ENCODE measurements at places on chromosomes 3 and 15.

GRCh38 chr15:50872832-50873426 lies 35.6 kb upstream of the AP4E1 start:
- DNase-seq = no peak

DNA sequence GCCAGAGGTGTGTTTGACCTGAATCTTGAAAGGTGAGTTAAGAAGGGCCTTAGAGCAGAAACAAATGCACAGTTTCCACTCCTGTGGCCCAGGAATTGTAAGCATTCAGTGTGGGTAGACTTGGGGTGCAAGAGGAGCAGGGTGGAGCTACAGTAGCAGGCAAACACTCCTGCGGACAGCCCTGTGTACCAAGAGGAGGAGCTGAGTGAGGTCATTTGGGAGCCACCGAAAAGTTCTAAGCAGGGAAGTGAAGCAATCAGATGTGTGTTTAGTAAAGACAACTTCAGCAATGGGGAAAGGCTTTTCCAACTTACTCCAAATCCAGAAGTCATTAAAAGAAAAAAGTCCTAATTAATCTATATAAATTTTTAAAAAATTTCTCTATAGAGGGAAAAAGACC lies 99.3 kb downstream of the ARHGEF26 start:
- no peak for DNase-seq

- DNase-seq = no peak
Measured at GRCh38 chr15:60831540-60831939, 352.6 kb upstream of the ICE2 start.

DNA sequence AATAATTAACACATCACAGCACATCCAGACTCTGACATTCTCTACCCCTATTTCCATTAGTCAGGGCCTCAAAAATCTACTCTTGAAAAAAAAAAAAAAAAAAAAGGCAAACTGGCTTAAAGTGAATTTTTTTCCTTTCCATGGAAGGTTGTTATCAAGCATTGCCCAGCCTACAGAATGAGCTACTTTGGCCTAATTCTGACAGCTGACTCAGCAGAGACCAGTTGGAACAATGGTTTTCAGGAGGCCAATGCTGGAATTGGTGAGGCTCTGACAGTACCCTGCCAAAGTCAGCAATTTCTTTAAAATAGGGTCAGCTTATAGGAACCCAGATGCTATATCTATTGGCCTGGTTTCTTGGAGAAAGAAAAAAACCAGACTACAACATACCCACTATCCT lies 454.7 kb downstream of the MAGI1 start:
- DNase-seq = no peak

- DNase-seq = peak; percentile 3
Measured at GRCh38 chr3:192063570-192063969, 602.6 kb downstream of the PYDC2 start.

DNA sequence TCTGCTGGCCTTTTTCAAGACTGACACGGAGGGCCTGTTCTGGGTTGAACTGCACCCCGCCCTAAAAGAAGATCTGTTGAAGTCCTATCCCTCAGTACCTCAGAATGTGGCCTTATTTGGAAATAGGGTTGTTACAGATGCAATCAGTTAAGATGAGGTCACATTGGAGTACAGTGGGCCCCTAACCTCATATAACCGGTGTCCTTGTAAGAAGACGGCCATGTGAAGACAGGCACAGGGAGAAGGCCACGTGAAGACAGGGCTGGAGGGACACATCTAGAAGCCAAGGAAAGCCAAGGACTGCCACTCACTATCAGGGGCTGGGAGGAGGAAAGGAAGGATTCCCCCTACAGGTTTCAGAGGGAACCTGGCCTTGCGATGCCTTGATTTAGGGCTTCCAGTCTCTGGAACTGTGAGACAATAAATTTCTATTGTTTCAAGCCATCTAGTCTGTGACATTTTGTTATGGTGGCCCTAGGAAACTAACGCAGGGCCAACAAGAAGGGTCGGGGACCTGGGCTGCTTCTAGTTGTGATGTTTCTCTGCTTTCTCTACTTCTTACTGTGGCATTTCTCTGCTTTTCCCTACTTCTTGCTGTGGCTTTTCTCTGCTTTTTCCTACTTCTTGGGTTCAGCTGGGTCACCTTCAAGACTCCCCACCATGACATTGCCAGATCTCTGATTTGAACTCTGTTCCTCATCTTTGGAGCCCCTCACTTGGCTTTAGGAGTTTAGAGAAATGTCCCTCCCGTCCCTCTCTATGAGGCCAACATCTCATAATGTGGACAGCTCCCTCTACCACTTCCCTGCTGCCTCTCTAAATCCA lies 4.8 kb upstream of the CCDC174 start:
- DNase-seq = no peak

- DNase-seq = no peak
Measured at GRCh38 chr3:125045194-125045593, 10.6 kb downstream of the HEG1 start.

GRCh38 chr3:68878322-68878721 lies 54.0 kb downstream of the TAFA4 start:
- peak; percentile 37 for DNase-seq

DNA sequence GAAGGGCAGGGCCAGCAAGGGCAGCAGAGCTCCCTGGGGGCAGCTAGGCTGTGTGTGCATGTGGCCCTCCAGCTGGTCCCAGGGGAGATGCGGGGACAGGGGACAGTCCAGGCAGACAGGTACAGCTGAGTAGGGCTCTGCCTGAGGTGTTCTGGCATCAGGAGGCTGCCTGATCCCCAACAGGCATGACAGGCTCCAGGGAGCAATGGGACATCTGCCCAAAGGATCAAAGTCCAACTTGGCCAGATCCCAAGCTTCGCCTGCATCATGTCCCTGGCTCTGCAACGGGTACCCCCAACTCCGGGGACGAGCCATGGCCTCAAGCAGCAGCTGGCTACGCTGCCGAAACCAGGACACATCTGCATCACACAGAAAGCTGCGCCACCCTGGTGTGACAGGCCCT lies 21.8 kb downstream of the ATRIP start:
- no peak for DNase-seq

DNA sequence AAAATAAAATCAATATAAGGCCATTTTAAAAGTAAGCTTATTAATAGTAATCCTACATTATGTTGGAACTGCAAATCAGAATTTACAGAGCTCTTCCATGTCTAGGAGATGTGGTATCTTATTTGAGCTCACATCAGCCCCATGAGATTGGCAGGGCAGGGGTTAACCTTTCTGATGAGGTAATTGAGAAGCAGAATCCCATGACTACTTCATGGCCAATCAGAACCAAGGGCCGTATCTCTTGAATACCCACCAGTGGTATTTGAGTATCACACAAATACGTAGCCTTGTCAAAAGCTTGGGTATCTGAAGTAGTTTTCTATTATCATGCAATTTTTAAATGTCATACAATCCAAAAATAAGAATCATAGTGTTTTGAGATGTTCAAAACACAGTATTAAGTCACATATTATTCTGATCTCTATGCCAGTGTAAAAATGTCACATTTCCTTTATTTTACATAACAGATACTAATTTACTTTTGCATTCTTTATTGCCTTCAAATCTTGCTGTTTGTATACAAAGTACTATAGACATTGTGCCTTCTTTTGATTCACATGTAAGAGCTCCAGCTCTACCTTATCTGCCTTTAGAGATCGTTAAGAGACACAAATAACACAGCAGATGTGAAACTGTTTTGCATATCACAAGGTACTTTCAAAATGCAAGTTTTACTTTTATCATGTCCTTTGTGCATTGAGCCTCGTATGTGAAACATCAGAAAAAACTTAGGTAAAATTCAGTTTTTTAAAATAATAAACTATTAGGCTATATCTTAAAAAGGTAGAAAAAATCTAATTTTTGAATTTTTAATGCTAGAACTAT lies 251.7 kb upstream of the GOLGA6L4 start:
- no peak for DNase-seq

GRCh38 chr15:83379579-83379959 lies 67.6 kb upstream of the SH3GL3 start:
- DNase-seq = no peak

- no peak for DNase-seq
Measured at GRCh38 chr3:51983578-51984268, 388 bp downstream of the ACY1 start.

- no peak for DNase-seq
Measured at GRCh38 chr15:56608140-56608778, 125.0 kb downstream of the ZNF280D start.

GRCh38 chr3:9870978-9871377 lies 9.1 kb downstream of the CIDEC start:
- no peak for DNase-seq

DNA sequence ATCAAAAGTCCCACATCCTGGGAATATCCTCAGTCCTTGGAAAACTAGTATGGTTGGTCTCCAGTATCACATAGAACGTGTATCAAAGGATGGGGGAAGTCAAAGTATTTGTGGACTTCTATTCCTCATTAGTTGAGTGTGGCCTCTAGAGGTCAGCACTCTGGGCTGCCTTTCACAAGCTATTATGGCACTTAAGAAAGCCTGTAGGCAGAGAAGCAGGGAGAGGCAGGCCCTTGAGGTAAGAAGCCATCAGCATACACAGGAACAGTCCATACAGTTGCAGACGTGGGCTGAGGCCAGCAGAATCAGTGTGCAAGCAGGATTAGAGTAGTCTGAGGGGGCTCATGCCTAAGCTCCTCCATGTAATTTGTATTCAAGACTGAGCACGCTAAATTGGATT lies 341.7 kb downstream of the CLSTN2 start:
- DNase-seq = peak; percentile 2

DNA sequence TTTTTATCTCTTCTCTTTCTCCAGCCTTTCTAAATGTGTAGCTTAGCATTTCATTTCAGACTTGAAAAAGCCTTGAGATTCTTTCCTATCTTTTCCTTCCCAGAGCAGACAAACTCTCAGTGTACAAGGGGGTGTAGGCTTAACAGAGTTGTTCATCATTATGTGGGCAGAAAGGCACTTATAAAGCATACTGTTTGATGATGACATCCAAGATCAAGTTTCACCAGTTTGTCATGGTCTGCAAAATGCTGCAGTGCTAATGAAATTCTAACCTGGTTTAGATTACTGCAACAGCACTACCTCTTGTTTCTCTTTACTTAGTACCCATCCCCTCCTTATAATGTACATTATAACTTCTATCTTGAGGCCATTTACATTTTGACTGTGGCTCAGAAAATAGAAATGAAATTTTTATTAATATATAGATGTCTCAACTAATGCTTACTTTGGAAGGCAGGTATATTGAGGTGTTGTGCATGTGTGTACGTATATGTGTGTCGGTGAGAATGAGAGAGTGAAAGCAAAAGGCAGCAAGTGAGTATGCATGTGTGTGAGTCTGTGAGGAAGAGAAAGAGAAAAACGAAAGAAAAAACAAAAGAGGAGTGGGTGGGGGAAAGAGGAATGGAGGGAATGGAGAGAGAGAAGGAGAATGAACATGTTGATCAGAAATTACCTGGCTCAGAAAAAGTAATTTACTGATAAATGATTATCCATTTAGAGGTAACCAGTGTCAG lies 1043.6 kb downstream of the TUSC7 start:
- DNase-seq = no peak

All from suppressor macrophage treated with lipopolysaccharide for 4 hours (primary cell).